COLO829 (cell line): ENCODE measurements at places on chromosomes 11 and 22.

DNA sequence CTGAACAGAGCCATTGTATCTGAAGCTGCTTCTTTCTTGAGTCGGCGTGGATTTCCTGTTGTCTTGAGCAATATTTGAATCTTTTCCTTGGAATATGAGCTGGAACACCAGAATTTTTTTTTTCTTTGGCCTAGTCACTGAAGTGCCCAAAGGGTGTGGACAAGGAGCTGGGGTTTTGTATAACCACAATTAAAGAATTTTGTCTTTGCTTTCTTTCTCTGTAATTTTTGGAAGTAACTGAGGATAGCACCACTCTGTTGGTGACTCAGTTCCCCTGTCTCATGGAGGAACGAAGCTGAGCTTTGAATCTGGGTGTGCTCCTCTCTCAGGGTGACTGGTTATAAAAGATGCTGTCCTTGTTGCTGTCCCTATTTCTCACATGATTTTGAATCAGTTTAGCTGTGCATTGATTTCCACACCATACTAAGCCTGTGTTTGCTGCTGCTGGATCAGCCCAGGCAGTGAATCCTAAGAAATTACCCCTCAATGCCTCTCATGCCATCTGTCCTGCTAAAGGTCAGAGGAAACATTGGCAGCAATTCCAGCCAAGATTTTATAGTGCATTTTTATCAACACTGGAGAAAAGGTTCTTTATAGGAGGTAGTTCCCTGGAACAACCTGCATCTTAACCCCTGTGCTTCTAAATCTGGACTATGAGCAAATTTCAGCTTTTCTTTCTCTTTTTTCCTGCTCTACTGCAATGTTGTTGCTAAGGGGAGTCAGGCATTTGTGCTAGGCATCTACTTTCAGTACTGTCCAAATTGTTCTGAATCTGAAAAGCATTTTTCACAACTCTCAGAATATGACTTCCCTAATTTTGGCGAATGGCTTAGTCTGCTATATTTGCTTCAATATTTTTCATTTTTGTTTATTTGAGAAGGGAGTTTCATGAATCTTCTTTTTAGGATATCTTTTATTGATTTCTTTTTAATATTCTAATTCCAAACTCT lies 540.8 kb downstream of the SOX6 start:
- no peak for DNase-seq

DNA sequence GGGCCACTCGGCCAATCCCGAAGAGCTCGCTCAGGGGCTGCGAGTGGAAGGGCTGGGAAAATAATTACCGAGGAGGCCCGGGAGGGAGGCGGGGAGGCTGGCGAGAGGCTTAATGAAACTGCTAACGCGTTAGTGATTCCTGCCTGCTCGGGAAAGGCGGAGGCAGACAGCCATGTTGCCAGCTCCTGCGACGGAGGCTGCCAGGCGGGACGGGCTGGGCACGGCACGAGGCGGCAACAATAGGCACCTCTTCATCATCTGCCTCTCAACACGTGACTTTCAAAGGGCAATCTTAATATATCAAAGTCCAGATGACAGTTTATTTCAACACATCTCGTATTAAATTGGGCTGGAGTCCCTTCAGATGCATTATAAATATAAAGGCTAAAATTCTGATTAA lies 68.0 kb upstream of the TCF20 start:
- no peak for DNase-seq

DNA sequence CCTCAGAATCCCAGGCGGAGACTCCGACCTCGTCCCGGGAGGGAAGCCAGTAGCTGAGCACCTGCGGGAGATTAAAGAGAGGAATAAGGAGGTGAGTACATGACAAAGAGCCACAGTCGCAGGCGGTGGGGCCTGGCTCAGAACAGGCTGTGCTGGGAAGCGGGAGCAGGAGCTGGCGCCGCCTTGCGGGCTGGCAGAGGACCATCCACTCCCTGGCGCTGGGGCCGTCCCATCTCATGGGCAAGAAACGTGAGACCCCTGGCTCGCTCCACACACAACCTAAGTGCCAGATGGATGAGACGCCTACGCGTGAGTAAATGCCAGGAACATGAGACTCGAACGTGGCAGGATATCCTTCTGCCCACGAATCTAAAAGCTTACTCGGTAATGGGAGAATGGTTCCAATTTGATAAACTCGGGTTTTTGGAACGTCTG lies 6.3 kb downstream of the CEND1 start:
- DNase-seq, result no peak

DNA sequence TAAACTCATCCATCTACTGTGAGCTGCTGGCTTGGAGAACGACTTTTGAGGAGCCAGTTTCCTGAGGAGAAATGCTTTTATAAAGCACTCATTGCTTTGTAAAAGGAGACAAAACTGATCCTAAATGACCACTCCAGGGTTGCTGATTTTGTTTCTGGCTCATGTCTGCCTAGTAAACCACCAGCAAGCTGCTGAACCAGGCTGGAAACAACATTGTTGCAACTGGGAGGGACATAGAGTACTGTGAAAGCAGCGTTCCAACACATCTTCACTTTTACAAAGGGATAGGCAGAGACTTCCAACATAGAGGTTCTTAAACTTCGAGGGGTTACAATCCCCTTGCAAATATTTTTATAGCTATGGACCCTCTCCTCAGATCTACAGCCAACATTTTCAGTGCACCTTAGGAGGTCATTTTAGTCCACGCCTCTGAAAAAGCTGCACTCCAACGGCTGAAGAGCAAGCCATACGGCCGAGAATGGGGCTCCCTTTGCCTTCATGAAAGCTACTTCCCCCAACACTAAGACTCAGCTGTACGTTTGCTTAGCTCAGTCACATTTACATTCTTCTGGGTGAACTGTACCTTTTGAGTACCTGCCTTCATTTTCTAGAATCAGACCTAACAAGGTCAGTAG lies 54.7 kb downstream of the PANX1 start:
- no peak for DNase-seq

GRCh38 chr22:33054001-33054675 lies 4.0 kb downstream of the SYN3 start:
- no peak for DNase-seq

- DNase-seq, result no peak
Observed at GRCh38 chr22:25666308-25666707, 75.7 kb upstream of the MYO18B start.

DNA sequence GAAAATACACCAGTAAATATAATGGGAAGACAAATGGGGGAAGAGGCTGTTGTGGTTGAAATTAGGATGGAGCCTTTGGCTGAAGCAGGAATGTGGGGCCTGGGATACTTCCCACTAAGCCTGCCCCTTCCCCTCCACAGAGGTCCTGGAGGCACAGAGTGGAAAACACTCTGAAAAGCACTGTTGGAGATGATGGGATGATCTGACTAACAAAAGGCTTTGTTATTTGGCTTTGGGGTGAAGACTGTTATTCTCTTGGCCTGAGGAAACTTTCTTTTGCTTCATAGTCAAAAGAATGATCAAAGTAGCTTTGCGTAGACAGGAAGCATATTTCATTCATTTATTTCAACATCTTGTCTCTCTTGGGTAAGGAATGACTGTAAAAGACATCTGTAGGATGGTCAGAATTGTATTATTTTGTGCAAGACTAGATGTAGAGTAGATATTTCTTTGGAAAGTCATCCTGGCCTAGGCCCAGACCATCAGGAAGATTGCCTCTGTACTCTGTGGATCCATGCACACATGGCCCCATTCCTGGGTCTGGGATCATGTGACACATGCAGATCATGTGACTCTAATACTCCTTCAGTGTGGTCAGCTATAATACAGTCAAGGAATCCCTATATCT lies 111.4 kb downstream of the SPON1 start:
- DNase-seq, result no peak

- DNase-seq, result no peak
Observed at GRCh38 chr11:134266440-134266839, 9.7 kb upstream of the GLB1L3 start.
